Activated CD4-positive, alpha-beta T cell treated with anti-CD3 and anti-CD28 coated beads for 36 hours (primary cell): ENCODE measurements at places on chromosomes 7 and 10. TPM values are rescaled to one million over a fixed set of nuclear protein-coding genes. Genes with fewer than 3 reads are reported as not detected.

Gene VSTM2A
- not detected for total RNA-seq

Gene TMEM72
- not detected for total RNA-seq

Gene GPER1
- not detected for total RNA-seq

Gene CYP2E1
- total RNA-seq, result 0.25 TPM

DNA sequence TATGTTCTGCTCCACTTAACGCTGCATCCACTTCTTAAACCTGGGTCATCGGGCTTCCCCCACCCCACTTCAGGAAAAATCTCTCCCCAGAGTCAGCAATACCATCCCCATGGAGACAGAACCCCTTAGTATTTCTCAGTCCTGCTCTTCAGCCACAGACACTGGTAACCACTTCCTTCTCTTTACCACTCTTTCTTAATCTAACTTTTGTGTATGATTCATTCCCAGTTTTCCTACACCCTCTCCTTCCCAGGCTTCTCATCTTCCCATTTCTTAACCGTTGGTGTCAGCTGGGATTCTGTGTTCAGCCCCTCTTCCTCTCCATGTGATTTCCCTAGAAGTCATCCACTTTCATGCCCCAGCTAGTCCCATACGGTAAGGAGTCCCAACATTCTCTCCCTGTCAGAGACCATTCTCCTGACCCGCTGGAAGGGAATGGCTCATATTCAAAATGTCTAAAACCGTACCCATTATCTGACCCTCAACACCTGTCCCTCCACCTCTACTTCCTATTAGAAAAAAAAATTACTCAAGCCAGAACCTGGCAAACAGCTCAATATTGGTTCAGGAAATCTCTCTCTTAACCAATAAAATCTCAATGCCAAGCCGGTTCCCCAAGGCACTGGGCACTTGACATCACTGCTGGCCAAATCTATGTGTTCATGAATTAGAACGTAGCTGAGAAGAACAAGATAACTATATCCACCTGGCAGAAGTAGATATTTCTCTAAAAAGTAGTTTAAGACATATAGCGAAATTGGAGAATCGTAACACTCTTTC, 89.4 kb downstream of the DGKI start:
- DNase-seq, result no peak

DNA sequence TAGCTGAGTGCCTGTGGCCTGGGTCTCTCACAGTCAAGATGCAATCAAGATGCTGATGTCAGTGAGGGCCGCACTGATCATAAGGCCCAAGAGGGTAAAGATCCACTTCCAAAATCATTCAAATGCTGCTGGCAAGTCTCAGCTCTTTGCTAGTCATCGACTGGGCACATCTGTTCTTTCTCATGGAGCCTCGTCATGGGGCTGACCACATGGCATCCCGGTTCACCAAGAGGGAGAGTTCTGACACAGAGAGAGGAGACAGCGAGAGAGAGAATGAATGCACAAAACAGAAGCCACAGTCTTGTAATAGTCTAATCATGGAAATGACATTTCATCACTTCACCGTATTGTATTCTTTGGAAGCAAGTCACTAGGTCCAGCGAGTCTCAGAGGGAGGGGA, 1067.5 kb upstream of the C7orf33 start:
- no peak for DNase-seq

GRCh38 chr7:1225441-1226185, 7.1 kb upstream of the UNCX start:
- peak; percentile 74 for DNase-seq

DNA sequence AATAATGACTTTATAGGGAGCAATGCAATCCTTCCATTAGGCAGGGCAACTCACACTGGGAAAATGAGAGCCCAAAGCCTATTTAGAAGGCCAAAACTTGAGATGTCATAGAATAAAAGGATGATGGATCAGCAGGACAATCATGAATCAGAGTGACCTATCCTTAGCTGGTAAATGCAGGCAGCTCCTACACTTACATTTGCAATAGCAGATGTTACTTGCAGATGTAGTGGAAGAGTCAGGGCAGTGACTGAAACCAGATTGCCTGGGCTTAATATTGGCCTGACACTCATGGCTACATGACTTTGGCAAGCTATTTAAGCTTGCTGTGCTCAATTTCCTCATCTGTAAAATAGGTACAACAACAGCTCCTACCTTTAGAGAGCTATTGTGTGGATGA, 98.7 kb downstream of the PRTFDC1 start:
- no peak for DNase-seq

- peak; percentile 92 for DNase-seq
Measured at GRCh38 chr7:1065585-1066241, 21.4 kb downstream of the GPR146 start.

DNA sequence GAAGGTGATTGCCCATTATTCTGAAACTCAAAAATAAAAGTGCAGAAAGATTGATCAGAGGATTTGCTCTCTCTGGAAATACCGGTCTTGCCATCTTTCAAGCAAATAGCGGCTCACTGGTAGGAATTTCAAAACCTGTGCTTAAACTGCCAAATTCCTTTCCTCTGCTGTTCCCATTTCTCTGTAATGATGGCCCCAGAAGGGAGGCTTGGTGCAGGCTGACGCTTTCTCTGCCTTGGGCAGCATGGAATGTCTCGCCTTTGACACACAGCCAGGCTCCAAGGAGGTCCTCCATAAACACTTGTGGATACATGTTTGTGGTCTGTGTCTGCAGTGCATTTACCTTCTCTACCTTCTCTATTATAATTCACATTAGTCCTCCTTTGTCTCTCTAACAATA, 146.8 kb downstream of the HIBADH start:
- DNase-seq, result no peak

DNA sequence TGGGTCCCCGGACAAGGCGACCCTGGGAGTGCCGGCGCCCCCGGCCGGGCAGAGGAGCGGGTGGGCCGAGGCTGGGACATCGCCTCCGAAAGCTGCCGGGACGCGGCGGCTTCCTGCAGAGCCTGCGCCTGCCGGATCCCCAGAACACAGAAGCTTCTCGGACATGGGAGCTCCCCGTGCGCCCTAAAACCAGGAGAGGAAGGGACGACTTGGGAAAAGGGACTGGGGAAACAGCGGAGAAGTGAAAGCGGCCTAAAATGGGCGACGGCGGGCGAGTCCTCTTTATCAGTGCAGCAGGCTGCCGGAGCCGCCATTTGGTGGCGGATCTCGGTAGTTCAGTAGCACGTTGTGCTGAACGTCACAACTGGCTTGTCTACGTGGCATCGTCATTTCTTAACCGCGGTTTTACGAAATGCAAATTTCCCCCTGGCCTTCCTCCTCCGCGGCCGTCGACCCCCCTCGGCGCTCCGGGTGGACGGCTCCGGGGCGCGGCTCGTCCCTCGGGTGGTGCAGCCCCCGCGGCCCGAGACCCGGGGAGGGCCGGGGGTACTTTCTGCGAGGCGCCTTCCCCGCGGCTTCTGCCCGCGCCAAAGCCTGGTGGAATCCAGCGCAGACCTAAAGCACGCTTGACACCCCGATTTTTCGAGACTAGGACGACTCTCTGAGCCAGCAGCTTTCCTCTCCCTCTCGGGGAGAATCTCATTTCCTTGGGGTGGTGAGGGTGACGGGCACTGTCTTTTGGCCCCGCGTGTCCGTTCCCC, 9.9 kb upstream of the SPAG6 start:
- peak; percentile 82 for DNase-seq
